ENCODE measurements at places on chromosomes 12 and 14. TPM values are rescaled to one million over a fixed set of nuclear protein-coding genes. Genes with fewer than 3 reads are reported as not detected.

DNA sequence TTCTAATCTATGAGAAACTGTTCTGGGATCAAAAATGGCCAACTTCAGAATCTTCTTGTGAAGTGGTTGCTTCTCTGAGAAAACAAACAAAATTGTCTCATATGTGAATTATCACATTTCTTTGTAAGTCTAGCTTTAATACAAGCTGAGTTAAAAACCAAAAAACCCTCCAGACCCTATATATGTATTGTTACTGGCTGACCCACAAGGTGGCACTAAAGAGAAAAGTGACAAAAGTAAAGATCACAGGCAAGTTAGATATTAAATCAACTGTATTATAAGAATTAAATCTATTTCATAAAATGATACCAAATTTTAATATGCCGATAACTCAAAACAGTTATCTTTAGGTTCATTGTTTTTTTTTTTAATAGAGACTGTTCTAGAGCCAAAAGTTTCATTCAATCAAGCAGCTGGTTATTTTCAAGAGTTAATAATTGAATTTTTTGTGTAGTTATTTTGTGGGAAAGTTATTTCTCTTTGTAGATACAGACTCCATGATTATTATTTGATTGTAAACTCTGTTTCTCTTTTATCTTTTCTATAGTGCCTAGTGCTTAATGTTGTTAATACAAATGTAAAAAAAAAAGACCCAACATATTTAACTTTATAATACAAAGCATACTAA, 7.5 kb upstream of the TRHDE start:
- DNase-seq, result no peak

Gene HRK
- 0.73 TPM for total RNA-seq

- no peak for DNase-seq
These were observed 51.0 kb downstream of the PRKCH start for GRCh38 chr14:61372379-61372778.

Gene GDF11
- total RNA-seq, result 1.5 TPM

- no peak for DNase-seq
These were observed 41.5 kb downstream of the ARL6IP4 start for GRCh38 chr12:123021688-123022604.

DNA sequence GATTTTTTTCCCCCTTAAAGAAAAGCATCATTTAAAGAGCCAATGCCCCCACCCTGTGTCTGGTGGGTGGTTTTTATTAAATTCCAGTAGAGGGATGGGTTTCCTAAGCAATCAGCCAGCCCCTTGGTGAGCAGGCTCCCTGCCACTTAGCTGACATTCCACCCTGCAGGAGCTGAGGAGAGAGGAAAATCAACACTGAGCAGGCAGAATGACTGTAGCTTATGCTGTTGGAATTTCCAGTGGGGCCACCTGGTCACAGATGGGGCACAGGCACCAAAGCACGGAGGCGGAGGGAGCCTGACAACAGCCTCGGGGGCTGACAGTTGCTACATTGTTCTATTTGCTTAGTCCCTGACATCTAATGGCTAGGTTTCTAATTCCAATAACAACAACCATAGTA, 127.7 kb downstream of the TMEM30B start:
- no peak for DNase-seq

DNA sequence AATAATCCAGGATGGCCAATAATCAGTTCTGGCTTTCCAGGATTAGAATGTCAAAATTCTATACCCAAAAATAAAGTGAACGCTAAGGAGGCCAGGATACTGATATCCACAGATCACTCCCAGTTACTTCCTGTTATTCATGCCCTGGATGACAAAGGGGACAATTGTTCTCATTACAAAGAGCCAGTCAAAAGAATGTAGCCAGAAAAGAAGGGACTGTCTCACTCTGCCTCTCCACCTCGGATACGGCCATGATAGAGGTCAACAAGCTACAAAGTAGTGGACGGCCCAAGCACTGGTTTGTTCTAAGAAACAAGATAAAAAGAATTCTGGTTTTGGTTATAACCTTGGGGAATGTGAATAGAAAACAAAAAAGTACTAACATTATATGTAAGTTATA, 116.1 kb upstream of the ATF7IP start:
- no peak for DNase-seq

- DNase-seq, result no peak
These were observed 89.9 kb upstream of the PPP4R3A start for GRCh38 chr14:91599994-91600393.

DNA sequence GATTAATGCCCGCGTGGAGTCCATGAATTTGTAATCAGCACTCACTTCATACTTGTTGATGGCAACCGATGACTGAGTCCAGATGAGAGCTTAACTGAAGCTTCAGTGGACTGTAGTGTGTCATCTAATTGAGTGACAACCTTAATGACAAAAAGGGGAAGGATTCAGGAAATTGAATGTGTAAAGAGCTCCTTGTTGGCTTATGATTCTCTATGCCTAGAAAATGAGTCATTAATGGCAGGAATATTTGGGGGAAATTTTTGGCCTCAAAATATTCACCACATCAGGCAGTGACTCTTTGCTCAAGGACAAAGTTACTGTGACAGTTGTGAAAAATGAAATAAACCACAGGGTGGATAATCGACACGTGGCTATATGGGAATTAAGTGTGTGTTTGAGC, 55.3 kb upstream of the STON2 start:
- no peak for DNase-seq

- DNase-seq, result no peak
These were observed 157.6 kb upstream of the LRFN5 start for GRCh38 chr14:41449066-41449465.

DNA sequence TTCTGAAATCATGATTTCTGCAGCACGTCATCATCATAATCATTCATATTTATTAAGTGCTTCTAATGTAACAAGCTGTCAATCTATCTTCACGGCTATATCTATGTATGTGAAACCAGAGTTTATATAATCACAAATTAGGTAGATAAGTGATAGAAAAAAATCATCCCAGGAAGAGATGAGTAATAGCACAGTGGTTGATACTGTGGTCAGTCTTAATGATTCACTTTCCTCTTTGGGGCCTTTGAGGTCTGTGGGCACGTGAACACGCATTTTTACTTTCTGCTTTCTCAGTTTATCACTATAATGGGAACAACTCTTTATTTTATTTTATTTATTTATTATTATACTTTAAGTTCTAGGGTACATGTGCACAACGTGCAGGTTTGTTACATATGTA, 265.9 kb upstream of the NOVA1 start:
- no peak for DNase-seq

GRCh38 chr12:95896846-95897245, 38.1 kb downstream of the SNRPF start:
- DNase-seq, result no peak

GRCh38 chr14:87952307-87953094, 40.5 kb downstream of the GALC start:
- DNase-seq, result no peak

- no peak for DNase-seq
These were observed 30.6 kb downstream of the ATF7IP start for GRCh38 chr12:14396071-14396470.

Gene NRIP2
- 1.8 TPM for total RNA-seq

DNA sequence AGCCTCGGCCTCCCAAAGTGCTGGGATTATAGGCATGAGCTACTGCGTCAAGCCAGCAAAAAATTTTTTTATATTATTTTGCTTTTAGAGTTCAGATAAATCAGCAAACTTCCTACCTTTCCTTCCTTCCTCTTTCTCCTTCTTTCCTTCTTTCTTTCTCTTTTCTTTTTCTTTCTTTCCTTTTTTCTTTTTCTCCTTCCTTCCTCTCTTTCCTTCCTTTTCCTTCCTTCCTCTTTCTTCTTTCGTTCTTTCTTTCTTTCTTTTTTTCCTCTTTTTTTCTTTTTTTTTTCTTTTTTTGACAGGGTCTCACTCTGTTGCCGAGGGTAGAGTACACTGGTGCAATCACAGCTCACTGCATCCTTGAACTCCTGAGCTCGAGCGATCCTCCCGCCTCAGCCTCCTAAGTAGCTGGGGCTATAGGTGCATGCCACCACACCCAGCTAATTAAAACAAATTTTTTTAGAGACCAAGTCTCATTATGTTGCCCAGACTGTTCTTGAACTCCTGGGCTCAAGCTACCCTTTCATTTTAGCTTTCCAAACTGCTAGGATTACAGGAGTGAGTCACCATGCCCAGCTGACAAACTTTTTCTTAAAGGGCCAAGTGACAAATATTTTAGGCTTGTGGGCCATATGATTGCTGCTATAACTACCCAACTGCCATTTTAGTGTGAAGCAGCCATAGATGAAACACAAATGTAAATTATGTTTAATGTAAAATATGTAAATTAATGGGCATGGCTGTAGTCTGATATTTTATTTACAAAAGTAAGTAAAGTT, 7.1 kb upstream of the WASHC4 start:
- DNase-seq, result no peak

DNA sequence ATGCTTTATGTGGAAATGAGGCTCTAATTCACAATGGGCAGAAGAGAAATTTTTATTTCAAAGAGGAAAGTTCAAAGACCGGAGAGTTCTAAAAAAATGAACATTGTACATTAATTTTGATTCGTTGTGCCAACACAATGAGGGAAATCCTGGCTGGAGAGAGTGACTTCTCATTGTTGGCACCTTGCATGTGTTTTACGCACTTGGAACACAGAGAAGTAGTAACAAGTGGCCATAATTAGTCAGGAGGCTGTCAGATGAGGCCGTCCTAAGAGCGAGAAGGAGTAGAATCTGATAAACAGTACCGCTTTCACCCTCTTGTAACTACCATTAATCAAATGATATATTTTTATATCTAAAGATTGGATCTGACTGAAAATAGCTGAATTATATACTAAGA, 6.9 kb downstream of the LMO3 start:
- no peak for DNase-seq

Gene NEUROD4
- total RNA-seq, result not detected

GRCh38 chr14:94368956-94369355, 19.4 kb downstream of the SERPINA1 start:
- no peak for DNase-seq

Gene CEBPE
- total RNA-seq, result not detected

GRCh38 chr12:48973941-48974673, 2.6 kb upstream of the WNT10B start:
- peak; percentile 60 for DNase-seq

- DNase-seq, result no peak
These were observed 396.5 kb downstream of the RAD51B start for GRCh38 chr14:68216079-68216478.

Measured in left colon (tissue), 2 donors.